Activated naive CD8-positive, alpha-beta T cell treated with anti-CD3 and anti-CD28 coated beads for 36 hours (primary cell): ENCODE measurements at places on chromosomes 5 and 9.
A peak's percentile ranks its signal among the peaks of the same experiment; 100 is the strongest.

- no peak overlapping the region for H3K4me3 ChIP-seq
- H3K27me3 ChIP-seq, result peaks cover 6% of the 10 kb centered on the region
- no peak for DNase-seq
These were observed 95.1 kb downstream of the MEF2C start for GRCh38 chr5:88787856-88788255.

DNA sequence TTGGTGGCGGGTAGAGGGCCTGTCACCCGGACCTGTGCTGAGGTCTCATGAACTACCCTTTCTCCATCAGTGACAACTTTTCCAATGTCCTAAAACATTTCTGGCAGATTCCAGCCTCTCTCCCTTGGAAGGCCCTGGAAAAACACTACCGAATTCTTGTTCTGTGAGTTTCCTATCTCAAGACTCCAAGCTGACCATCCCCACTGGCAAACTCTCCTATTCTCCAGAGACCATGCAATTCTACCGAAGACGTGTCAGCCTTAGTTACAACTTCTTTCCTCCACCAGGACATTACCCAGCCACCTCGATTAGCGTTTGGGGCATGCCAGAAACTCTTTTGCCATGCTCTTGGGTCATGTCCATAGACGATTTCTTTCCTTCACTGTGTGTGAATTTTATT is 26.8 kb upstream of the GABRP start:
- no peak for DNase-seq
- H3K27me3 ChIP-seq, result peaks cover 4% of the 10 kb centered on the region
- no peaks in the 10 kb centered on the region for H3K4me1 ChIP-seq
- no peak overlapping the region for H3K4me3 ChIP-seq

- no peaks in the 10 kb centered on the region for H3K4me1 ChIP-seq
- no peak overlapping the region for H3K4me3 ChIP-seq
- H3K36me3 ChIP-seq, result no peaks in the 10 kb centered on the region
- no peak for DNase-seq
These were observed 535.1 kb downstream of the ELAVL2 start for GRCh38 chr9:23290973-23291372.

- H3K27me3 ChIP-seq, result no peaks in the 10 kb centered on the region
- peaks cover 18% of the 10 kb centered on the region for H3K4me1 ChIP-seq
- H3K27ac ChIP-seq, result peak overlapping the region; percentile 52
- no peak overlapping the region for H3K4me3 ChIP-seq
These were observed 23.6 kb downstream of the UBAP2 start for GRCh38 chr9:34025062-34025461.

GRCh38 chr5:56959326-56959725 is 7.4 kb upstream of the MIER3 start:
- no peaks in the 10 kb centered on the region for H3K36me3 ChIP-seq
- no peak overlapping the region for H3K4me3 ChIP-seq
- H3K4me1 ChIP-seq, result no peaks in the 10 kb centered on the region
- H3K27ac ChIP-seq, result no peak overlapping the region

- H3K4me1 ChIP-seq, result no peaks in the 10 kb centered on the region
- H3K27me3 ChIP-seq, result no peaks in the 10 kb centered on the region
- H3K36me3 ChIP-seq, result no peaks in the 10 kb centered on the region
- no peak overlapping the region for H3K27ac ChIP-seq
- DNase-seq, result no peak
These were observed 2375.8 kb downstream of the MAT2B start for GRCh38 chr5:165881259-165881658.

- no peaks in the 10 kb centered on the region for H3K36me3 ChIP-seq
- no peak overlapping the region for H3K4me3 ChIP-seq
- DNase-seq, result no peak
- H3K27ac ChIP-seq, result no peak overlapping the region
These were observed 294.9 kb upstream of the IRX1 start for GRCh38 chr5:3300726-3301125.

GRCh38 chr5:7422316-7423106 is 26.6 kb downstream of the ADCY2 start:
- H3K4me3 ChIP-seq, result no peak overlapping the region
- H3K36me3 ChIP-seq, result no peaks in the 10 kb centered on the region
- peaks cover 17% of the 10 kb centered on the region for H3K27me3 ChIP-seq
- H3K4me1 ChIP-seq, result peaks cover 3% of the 10 kb centered on the region

DNA sequence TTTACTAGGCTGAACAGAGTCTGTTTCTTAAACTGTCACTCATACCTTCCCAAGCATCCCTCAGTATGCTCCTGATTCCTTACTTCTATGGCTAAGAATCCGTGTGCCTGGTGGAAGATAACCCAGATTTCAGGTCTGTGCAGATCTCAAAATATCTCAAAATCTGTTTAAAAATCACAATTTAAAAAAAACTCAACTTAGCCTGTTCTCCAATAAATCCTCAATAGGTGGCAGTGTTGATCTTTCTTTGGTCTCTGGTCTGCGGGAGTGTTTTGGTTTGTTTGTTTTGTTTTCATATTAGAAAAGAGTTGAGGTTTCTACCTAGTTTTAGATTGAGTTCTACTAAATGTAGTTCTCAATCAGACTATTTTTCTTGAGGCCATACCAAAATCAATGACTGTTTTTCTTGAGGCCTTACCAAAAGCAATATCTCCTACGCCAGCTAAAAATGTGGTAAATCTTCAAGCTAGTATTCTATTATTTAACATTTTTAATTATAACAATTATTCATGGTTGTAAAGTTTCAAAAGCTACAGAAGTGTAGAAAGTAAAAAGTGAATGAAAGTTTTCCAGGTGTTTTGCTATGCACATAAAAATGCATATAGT is 57.9 kb downstream of the TGFBR1 start:
- peaks cover 3% of the 10 kb centered on the region for H3K27me3 ChIP-seq
- DNase-seq, result no peak
- H3K36me3 ChIP-seq, result peaks cover 7% of the 10 kb centered on the region
- H3K4me1 ChIP-seq, result peaks cover 46% of the 10 kb centered on the region

DNA sequence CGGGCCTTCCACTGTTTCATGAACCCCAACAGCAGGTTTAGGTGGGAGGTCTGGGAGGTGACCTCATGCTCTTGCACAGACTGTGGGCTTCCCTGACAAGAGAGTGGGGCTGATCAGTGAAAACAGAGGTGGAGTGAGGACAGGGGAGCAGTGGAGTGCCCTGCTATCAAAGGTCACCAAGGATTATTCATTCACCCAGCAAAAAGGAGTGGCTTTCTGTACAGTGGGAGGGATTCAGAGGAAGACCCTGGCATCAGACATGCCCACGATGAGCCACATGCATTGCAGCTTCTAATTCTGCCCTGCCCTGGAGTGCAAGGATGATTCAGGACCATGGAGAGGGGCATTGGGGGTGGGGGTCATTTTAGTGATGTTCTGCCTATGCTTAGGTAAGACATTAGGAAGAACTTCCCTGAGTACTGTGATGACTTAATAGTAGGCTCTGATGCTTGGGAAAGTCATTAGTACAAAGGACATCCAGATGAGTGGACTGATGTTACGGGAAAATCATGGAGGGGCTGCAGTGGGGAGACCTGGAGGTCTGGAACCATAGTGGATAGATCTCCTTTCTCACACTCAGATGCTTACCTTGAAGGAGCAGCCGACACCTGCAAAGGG is 12.8 kb downstream of the TRAF1 start:
- H3K4me3 ChIP-seq, result peak overlapping the region; percentile 20
- peaks cover 91% of the 10 kb centered on the region for H3K4me1 ChIP-seq
- H3K27me3 ChIP-seq, result no peaks in the 10 kb centered on the region
- no peak for DNase-seq
- peaks cover 94% of the 10 kb centered on the region for H3K36me3 ChIP-seq

DNA sequence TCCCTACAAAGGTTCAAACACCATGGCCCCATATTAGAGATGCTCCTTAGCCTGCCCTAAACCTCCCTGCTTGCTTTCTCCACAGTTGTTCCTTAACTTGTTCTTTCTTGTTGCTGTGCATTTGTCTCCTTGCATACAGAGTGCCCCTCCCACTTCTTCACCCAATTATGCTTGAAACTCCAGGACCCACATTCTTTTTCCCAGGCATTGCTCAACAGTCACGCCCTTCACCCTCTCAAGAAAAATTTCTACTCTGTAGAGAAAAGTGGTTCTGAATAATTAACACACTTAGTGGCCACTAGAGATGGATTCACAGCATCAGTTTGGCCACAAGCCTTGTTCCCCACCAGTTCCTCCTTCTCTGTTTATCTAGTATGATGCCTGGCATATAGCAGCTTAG is 57.7 kb downstream of the NREP start:
- no peaks in the 10 kb centered on the region for H3K36me3 ChIP-seq
- H3K4me3 ChIP-seq, result no peak overlapping the region
- H3K27ac ChIP-seq, result no peak overlapping the region
- H3K4me1 ChIP-seq, result peaks cover 8% of the 10 kb centered on the region
- DNase-seq, result no peak

DNA sequence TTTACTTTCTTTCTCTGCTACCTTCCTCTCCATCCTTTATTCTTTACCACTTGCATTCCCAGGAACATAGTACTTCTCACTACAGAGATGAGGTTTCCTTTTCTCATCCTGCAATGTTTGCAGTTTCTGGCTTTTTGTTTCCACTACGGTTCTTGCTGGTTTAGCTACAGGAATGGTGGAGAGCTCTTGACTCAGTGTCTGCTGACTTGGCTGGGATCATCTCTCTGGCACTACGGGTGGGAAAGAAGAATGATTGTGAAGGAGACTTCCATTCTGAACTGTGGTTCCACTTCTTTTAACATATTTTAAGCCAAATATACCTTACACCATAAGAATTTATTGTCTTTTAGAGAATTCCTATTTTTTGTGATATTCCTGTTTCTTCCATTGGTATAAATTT is 65.1 kb downstream of the NREP start:
- peaks cover 4% of the 10 kb centered on the region for H3K4me1 ChIP-seq
- no peak overlapping the region for H3K4me3 ChIP-seq
- no peaks in the 10 kb centered on the region for H3K36me3 ChIP-seq
- H3K27me3 ChIP-seq, result no peaks in the 10 kb centered on the region
- DNase-seq, result no peak

GRCh38 chr9:18274693-18275092 is 199.3 kb upstream of the ADAMTSL1 start:
- H3K4me1 ChIP-seq, result no peaks in the 10 kb centered on the region
- DNase-seq, result no peak
- no peak overlapping the region for H3K27ac ChIP-seq
- no peaks in the 10 kb centered on the region for H3K27me3 ChIP-seq
- H3K4me3 ChIP-seq, result no peak overlapping the region

GRCh38 chr5:123535648-123536047 is 23.7 kb downstream of the CSNK1G3 start:
- H3K36me3 ChIP-seq, result peaks cover 3% of the 10 kb centered on the region
- H3K27ac ChIP-seq, result no peak overlapping the region
- no peaks in the 10 kb centered on the region for H3K27me3 ChIP-seq

- DNase-seq, result no peak
- no peaks in the 10 kb centered on the region for H3K4me1 ChIP-seq
- H3K36me3 ChIP-seq, result no peaks in the 10 kb centered on the region
- peaks cover 72% of the 10 kb centered on the region for H3K27me3 ChIP-seq
- no peak overlapping the region for H3K27ac ChIP-seq
- H3K4me3 ChIP-seq, result no peak overlapping the region
These were observed 1.8 kb upstream of the HMCN2 start for GRCh38 chr9:130263601-130264413.

- H3K27me3 ChIP-seq, result no peaks in the 10 kb centered on the region
- peak; percentile 55 for DNase-seq
- H3K4me1 ChIP-seq, result peaks cover 55% of the 10 kb centered on the region
These were observed 253.4 kb downstream of the ARHGAP26 start for GRCh38 chr5:143023411-143024096.

- H3K4me3 ChIP-seq, result no peak overlapping the region
- H3K27ac ChIP-seq, result no peak overlapping the region
- DNase-seq, result no peak
- H3K4me1 ChIP-seq, result no peaks in the 10 kb centered on the region
- peaks cover 3% of the 10 kb centered on the region for H3K27me3 ChIP-seq
These were observed 235.7 kb downstream of the EFNA5 start for GRCh38 chr5:107435061-107435460.

GRCh38 chr5:72107901-72108201 is 576 bp downstream of the MAP1B start:
- peaks cover 75% of the 10 kb centered on the region for H3K27me3 ChIP-seq
- H3K27ac ChIP-seq, result no peak overlapping the region
- peak overlapping the region; percentile 61 for H3K4me3 ChIP-seq
- peak; percentile 12 for DNase-seq

DNA sequence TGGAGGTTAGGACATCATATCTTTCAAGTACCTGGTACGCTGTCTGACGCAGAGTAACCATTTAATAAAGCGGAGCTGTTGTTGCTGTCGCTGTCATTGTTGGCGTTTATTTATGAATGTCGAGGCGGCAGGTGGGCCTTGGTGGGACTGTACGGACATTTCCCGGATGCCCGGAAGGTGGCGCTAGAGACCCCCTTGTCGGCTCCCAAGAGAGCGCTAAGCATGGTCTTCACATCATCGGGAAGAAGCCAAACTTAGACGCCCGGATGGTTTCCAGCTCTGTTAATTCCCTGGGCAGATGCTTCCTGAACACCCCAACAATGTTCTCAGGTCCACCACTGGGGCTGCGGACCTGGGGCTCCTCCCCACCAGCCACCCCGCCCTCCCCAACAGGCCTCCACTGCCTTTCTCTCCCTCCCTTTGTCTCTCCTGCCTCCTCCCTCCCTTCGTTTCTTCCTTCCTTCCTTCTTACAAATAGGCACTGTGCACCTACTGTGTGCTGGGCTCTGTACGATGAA is 54.1 kb downstream of the DUSP1 start:
- DNase-seq, result peak; percentile 77
- peaks cover 9% of the 10 kb centered on the region for H3K27me3 ChIP-seq
- no peaks in the 10 kb centered on the region for H3K36me3 ChIP-seq

GRCh38 chr5:144370273-144370672 is 199.6 kb downstream of the KCTD16 start:
- no peaks in the 10 kb centered on the region for H3K4me1 ChIP-seq
- H3K27ac ChIP-seq, result no peak overlapping the region
- no peak for DNase-seq
- no peaks in the 10 kb centered on the region for H3K36me3 ChIP-seq
- no peaks in the 10 kb centered on the region for H3K27me3 ChIP-seq

- no peaks in the 10 kb centered on the region for H3K36me3 ChIP-seq
- DNase-seq, result no peak
- H3K4me3 ChIP-seq, result no peak overlapping the region
These were observed 1.9 kb downstream of the CDH18 start for GRCh38 chr5:19986031-19986619.

DNA sequence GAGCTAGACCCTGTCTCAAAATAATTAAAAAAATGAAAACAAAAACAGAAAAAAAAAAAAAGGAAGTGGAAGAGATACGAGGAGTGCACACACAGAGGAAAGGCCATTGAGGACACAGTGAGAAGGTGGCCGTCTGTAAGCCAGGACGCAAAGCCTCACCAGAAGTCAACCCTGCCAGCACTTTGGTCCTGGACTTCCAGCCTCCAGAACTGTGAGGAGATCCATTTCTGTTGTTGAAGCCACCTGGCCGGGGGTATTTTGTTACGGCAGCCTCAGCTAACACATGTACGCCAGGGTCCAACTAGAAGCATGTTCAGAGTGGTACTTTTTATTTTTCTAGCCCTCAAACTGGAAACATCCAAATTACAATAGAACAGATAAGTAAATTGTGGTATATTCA is 21.8 kb downstream of the SLC35D2 start:
- no peaks in the 10 kb centered on the region for H3K4me1 ChIP-seq
- H3K36me3 ChIP-seq, result peaks cover 8% of the 10 kb centered on the region
- DNase-seq, result no peak
- H3K27ac ChIP-seq, result no peak overlapping the region
- H3K4me3 ChIP-seq, result no peak overlapping the region

- H3K36me3 ChIP-seq, result no peaks in the 10 kb centered on the region
- H3K27me3 ChIP-seq, result peaks cover 9% of the 10 kb centered on the region
- no peak overlapping the region for H3K4me3 ChIP-seq
- no peak for DNase-seq
- peaks cover 6% of the 10 kb centered on the region for H3K4me1 ChIP-seq
These were observed 220.0 kb upstream of the NR4A3 start for GRCh38 chr9:99601571-99602111.
